Esophagus mucosa (tissue), 1 donor: ENCODE measurements at places on chromosomes 12 and 14. TPM values are rescaled to one million over a fixed set of nuclear protein-coding genes. Genes with fewer than 3 reads are reported as not detected.

DNA sequence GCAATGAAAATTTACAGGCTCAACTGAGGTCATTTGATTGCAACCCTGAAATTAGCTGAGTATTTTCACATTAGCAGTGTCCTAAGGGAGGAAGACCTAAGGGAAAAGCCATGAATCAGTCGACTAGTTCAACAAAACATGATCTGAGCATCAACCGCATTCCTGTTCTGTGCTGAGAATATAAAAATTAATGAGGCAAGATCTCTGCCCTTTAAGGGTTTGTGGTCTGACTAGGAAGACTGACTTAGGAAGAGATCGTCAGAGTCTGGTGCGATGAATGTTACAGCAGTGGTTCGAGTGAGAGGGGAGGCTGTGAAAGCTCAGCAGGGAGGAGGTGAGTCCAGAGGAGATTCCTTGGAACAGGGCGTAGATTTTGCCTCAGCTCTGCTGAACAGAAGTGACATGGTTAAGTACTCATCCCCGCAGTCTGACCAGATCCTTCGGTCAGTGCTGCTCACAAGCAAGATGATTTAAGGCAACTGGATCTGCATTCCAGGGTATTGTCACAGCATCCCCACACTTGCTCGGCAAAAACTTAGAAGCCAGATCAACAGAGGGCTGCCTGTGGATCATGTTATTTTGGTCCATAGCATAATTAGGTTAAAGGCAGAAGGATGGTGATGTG is 49.6 kb downstream of the BMAL2 start:
- ATAC-seq = no peak

DNA sequence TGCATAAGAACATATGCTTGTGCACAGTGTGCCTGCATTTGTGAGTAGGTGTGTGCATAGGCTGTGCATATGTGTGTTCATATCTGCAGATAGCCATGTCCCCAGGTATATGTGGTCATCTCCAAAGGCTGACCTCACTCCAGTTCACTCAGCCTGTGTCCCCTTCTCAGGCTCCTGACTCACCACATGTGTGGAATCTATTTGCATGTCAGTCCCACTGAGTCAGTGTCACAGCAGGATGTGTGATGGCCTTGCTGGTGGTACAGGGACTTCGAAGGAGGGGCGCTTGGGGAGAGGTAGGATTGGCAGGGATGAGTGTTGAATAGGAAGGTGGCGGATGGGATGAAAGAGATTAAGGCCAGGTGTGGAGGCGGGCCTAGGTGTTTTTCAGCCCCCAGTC is 35.5 kb downstream of the KRT80 start:
- ATAC-seq = no peak

- no peak for ATAC-seq
Measured at GRCh38 chr14:72332871-72333270, 400.6 kb downstream of the RGS6 start.

- ATAC-seq = no peak
Measured at GRCh38 chr14:41604721-41605531, 1.8 kb upstream of the LRFN5 start.

- ATAC-seq = no peak
Measured at GRCh38 chr14:56569174-56569573, 10.4 kb upstream of the TMEM260 start.

GRCh38 chr12:52125476-52125900 is 46.0 kb downstream of the SMIM41 start:
- no peak for ATAC-seq

Gene TBX3
- total RNA-seq = 2.4 TPM

GRCh38 chr12:118312578-118312977 is 60.1 kb downstream of the TAOK3 start:
- ATAC-seq = peak; percentile 75

DNA sequence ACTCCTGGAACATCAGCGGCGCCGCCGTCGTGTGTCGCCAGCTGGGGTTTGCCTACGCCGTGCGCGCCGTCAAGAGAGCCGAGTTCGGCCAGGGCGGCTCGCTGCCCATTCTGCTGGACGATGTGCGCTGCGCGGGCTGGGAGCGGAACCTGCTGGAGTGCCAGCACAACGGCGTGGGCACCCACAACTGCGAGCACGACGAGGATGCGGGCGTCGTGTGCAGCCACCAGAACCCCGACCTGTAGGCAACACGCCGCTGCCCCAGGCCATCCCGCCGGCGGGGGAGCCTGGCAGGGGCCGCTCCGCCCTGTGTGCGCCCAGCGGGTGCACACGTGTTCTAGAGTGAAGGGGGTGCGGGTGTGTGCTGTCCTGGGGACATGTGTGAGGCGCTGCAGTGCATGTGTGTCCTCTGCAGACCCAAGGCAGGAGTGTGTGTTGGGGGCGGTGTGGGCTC is 8.7 kb upstream of the CYP46A1 start:
- no peak for ATAC-seq

DNA sequence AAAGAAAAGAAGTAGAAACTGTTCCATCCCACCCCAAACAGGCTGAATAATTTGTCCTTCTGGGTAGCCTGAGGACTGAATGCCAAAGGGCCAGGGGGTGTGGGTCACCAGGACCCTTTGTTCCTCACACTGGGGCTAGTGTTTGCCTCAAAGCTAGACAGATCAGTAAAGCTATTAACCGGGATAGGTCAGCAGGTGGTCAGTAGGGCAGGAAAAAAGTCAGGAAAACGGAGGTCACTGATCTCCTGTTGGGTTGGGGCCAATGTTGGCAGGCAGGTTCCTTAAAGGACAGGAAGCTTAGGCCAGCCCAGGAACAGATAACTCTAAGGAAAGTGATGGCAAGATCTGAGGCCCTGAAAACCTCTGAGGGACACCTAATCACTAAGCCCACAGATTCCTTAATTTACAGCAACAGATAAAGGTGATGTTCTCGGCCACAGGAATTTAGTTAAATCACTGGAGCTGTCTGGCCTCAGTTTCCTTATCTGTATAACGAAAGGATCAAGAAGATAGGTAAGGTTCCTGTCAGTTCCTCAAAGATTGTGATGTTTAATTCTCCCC is 22.7 kb upstream of the TMPO start:
- ATAC-seq = no peak

GRCh38 chr14:101084436-101084826 is 180.9 kb upstream of the RTL1 start:
- ATAC-seq = no peak

Gene RAPGEF3
- total RNA-seq = 16.5 TPM

- ATAC-seq = no peak
Measured at GRCh38 chr12:92574051-92574783, 128.6 kb upstream of the PLEKHG7 start.

DNA sequence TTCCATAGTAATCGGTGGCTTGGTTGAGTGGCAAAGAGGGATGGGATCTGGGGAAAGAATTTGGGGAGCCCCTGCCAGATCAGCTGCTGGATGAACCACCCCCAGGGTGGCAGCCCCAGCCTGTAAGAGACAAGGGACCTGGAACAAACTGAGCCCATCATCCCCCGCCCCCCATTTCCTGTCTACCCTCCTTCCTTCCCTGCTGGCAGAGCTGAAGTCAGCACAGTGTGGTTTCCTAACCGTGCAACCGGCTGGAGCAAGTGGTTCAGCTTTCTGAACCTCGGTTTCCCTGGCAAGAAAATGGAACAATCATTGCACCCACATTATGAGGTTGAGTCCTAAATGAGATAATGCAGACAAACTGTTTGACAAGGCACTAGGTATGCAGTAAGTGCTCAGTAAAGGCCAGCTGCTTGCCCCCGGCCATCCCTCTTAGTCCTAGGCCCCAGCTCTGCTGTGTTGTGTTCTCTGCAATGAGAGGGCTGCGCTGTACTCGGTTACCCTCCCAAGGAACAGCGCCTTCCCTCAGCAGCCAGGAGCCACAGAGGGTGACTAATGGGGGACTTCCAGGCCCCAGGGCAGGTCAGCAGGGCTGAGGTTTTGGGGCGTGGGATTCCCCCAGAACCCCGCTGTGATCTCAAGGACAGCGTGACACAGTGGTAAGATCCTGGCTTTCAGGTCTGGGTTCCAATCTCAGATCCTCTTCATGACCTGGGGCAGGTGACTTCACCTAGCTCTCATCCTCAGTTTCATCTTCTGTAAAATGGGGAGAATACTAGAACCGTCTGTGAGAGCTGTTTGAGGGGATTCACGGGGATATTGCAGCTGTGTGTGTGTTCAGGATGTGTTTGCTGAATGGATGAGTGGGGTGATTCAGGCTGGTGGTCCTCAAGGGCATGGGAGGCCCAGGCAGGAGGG is 16.5 kb downstream of the SELPLG start:
- ATAC-seq = peak; percentile 29

GRCh38 chr12:57815177-57816000 is 3.1 kb downstream of the AVIL start:
- ATAC-seq = no peak

GRCh38 chr12:109288571-109288970 is 20.5 kb downstream of the FOXN4 start:
- ATAC-seq = no peak

- ATAC-seq = no peak
Measured at GRCh38 chr12:2548081-2548480, 246.7 kb upstream of the FKBP4 start.

DNA sequence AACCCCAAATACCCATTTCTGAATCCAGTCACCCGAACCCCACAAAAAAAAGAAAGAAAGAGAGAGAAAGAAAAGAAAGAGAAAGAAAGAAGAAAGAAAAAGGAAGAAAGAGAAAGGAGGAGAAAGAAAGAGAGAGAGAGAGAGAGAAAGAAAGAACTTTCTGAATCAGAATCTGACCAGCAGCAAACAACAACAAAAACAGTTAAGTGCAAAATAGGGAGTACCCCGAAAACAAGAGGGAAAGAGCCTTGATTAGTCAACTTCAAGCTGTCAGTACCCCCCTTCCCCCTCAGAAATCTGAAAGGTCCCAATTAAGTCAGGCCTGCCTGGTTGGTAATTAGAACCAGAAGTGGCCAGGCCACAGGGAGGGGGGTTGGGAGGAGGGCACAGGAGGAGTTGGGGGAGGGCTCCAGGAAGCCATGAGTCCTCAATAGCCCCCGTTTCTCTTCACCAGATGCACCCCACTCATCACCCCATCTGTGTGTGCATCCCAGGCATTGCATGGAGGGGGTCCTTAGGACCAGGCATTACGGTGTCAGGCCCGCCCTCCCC is 9.8 kb downstream of the RARG start:
- no peak for ATAC-seq

DNA sequence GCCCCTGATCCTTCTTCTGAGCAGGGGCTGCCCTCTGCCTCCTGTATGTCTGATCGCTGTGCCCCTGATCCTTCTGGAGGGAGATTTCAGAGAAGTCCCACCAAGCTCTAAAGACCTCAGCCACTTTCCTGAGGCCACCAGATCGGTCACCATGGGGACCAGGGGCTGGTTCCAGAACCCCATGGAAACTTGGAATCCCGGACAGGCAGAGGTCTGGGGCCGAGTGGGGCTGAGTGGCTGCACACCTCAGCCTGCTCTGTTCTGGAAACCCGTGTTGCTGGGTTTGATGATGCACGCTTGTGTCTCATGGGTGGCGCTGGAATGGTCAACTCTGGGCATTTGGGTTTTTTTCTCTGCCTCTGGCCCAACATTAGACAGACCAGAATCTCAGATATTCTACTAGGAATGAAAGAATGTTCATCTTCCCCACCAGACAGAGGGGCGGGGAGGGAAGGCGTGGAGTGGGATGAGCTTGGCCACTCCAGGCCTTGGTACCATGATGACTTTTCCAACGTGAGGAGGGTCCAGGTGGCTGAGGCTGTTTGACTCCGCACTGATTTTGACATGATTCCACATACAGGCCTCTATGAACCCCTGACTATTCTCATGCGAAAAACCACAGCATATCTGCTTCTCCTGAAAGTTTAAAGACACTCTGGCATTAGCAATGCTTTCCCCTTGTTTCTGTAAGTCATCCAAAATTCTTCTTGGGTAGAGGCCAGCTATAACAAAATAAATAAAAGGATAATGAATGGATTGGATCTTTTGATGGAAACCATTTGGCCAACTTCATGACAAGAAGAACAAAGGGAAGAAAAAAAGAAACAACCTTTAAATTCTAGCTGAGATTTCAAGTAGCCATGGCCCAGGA is 114.5 kb downstream of the ADGRD1 start:
- no peak for ATAC-seq

- ATAC-seq = no peak
Measured at GRCh38 chr12:14773685-14774073, 29.6 kb downstream of the WBP11 start.

Gene TAS2R7
- total RNA-seq = not detected

DNA sequence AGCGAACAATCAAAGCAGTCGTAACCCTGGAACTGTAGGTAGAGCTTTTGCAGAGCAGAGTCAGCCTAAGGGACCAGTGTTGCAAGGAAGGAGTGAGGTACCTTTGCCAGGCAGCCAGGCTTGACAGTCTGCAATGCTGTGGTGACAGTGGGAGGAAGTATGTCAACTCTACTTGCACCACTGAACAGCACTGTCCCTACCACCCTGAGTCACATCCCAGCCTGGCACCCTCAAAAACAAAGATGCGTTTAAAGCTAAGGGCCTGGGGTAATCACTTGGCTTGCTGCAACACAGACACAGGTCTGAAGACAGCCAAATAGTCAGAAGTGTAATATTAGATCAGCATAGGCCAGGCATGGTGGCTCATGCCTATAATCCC is 141.9 kb downstream of the DPF3 start:
- peak; percentile 60 for ATAC-seq
